Epithelial cell of esophagus (primary cell): ENCODE measurements at places on chromosomes 3 and 15.

DNA sequence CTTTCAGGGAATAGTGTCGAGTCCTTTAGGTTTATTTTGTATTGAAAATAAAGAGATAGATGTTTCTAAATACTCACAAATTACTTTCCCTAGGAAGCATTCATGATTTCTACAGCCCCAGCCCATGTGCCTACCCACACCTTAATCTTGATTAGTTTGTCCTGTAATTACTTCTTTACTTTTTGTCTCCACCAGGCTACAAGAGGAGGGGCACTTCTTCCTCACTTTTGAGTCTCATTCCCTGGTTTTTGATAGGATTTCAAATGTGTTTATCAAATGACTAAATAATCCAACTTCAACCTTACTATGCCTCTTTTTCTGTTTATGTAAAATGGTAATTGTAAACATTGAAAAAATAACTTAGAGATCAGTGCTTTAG is 1.8 kb downstream of the PXK start:
- no peak for DNase-seq

- peak; percentile 36 for DNase-seq
Observed at GRCh38 chr3:127738192-127738840, 65.6 kb downstream of the ABTB1 start.

DNA sequence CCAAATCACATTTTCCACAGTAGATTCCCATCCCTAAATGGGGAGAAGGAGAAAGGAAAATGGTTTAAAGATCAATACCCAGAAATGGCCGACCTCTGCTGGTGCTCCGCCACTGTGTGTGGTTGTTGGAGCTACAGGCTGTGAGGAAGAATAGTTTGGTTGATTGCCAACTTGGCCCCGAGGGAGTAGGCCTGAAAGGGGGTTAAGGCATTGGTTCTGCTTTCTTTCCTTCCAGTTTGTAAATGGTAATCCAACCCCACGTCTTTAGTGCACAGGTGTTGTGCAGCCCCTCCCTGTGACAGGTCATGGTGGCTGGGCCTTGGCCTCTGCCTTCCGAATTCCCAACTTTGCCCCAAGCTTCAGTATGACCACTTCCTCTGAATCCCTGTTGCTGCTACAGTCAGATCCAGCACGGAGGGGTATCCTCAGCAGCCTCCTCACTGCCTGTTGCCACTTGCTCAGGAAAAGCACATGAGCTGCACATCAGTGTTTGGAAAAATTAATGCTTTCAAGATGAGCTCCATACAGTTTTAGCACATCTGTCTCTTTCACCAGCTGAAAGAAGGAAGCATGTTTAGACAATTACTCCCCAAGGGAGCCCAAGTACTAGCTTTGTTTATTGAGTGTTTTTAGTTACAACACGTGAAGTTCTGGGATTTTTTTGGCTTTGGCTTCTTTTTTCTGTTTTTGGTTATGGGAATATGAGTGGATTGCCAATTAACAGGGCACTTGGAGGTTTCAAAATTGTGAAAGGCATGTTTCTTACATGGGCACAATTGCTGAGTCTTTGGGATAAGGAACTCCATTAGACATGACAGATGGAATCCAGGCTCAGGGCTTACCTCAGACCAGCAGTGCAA is 92.3 kb upstream of the ROPN1 start:
- no peak for DNase-seq

- DNase-seq: no peak
Observed at GRCh38 chr15:59158701-59159034, 48.0 kb upstream of the LDHAL6B start.

DNA sequence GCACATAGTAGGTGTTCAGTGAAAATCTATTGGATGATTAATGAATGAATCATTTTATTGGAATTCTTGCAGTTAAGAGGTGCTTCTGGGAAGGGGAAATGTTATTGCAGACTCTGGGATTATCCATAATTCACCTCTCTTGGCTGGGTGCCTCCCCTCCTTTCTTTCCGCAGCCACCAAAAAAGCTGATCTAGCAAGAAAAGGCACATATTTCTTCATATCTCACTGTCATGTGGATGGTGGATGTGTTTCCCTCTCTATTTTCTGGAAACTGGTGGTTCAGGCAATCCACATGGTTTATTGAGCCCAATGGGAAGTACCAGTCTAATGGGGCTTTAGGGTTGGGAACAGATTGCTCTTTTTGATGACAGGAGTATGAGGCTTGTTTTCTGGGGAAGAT is 151.1 kb upstream of the ROPN1 start:
- DNase-seq: no peak

- no peak for DNase-seq
Observed at GRCh38 chr3:10764259-10765051, 51.6 kb upstream of the SLC6A11 start.

DNA sequence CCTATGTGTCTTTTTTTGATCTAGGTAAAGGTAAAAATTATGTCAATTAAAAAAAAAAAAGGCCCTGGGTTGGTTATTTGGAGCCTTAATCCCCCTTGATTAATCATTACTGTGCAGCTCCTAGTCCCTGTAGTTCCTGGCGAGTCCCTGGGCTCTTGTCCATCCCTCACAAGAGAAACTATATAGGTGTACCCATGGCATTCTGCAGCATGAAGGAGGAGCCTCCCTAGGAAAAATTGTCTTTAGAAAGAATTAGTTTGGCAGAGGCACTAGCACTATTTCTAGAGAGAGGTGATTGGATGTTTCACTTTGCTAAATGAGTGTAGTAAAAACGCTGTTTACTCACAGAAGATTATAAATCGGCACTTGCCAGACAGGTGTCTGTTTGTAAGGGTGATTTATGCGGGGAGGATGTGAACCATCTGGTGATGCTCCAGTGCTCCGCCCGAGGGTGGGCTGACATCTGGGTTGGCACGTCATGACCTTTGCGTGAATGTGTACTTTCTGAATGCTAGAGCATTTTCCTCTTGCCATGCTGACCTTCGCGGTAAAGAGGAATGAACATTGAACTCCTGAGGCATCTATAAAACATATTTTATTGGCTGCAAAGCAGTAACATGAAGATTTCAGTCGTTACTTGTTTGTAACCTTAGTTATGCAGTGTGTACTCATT is 12.6 kb downstream of the PLCL2 start:
- no peak for DNase-seq

DNA sequence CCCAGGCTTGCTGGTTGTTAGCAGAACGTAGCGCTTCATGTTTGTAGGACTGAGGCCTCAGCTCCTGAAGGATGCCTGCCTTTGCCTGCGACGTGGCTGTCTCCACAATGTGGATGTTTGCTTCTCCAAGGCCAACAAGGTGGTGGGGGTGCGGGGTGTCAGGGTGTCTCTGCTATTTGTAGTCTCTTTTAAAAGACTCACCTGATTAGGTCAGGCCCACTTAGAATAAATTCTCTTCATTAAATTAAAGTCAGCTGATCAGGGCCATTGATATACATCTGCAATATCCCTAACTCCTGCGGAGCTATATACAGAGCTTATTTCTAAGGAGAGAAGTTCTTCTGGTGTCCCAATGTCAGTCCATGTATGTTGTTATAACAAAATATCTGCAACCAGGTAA is 44.8 kb downstream of the PTPRG start:
- DNase-seq: no peak

DNA sequence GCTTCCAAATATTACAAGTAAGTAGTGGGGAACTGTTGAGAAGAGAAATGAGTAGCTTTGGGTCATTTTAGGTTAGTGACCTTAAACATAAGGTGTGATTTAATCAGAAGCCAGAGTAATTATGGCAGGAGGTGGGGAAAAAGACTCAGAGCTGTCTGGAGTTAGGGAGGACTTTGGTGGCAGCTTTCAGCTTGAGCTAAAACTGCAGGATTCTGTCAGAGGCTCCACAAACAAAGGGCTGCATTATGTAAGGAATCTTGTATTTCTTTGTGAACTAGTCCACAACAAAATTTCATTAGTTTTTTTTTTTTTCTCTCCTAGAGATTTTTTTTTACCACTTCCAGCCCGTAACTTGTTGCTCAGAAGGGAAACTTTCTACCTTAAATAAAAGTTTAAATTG is 345.3 kb downstream of the TIGIT start:
- no peak for DNase-seq

- no peak for DNase-seq
Observed at GRCh38 chr15:50744601-50745000, 20.9 kb downstream of the SPPL2A start.

DNA sequence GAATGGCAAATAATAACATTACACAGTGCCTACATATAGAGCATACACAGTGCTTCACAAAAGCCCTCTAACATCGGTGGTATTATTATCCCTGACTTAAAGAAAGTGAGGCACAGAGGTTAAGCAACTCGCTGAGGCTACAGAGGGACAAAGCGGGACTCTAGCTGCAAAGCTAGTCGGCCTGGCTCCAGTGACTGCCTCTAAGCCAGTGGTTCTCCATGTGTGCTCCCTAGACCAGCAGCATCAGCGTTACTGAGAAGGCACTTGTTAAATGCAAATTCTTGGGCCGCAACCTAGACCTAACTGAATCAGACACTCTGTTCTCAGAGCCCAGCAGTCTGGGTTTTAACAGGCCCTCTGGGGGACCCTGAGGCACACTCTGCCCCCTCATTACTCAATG is 33.1 kb upstream of the LIPC start:
- no peak for DNase-seq

- no peak for DNase-seq
Observed at GRCh38 chr3:58324391-58325390, 8.0 kb upstream of the PXK start.

GRCh38 chr3:53806182-53807116 is 39.8 kb downstream of the CHDH start:
- DNase-seq: no peak
